Left ventricle myocardium superior (tissue), 1 donor: ENCODE measurements at places on chromosomes 7 and 10. TPM values are rescaled to one million over a fixed set of nuclear protein-coding genes. Genes with fewer than 3 reads are reported as not detected.
A peak's percentile ranks its signal among the peaks of the same experiment; 100 is the strongest.

The MBL2 gene
- not detected for total RNA-seq

The INSYN2A gene
- not detected for total RNA-seq

- DNase-seq = no peak
Measured at GRCh38 chr7:3043544-3044371, at the start of gene CARD11. Gene CARD11 (minus strand): TSS chr7:3043867. CDS start chr7:2958506, 85,361 bp downstream.

GRCh38 chr10:86751477-86751876 lies 4.9 kb upstream of the BMPR1A start:
- DNase-seq = no peak

The TWIST1 gene
- 1.3 TPM for total RNA-seq

The BEND7 gene
- 17.4 TPM for total RNA-seq

DNA sequence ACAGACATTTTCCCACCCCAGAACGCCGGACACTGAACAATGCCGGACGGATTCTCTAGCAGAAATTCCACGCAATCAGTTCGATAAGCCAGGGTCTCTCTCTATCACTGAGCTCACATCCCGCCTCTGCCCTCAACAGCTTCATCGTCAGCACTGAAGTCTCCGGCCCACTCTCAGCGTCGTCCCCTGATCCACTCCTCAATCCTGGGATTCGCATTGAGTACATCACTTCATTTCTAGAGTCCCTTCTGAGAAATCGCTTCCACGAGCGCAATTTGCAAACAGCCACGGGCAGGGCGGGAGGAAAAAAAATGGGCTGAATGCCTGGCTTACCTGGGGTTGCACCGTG lies 365 bp downstream of the YME1L1 start:
- no peak for DNase-seq

DNA sequence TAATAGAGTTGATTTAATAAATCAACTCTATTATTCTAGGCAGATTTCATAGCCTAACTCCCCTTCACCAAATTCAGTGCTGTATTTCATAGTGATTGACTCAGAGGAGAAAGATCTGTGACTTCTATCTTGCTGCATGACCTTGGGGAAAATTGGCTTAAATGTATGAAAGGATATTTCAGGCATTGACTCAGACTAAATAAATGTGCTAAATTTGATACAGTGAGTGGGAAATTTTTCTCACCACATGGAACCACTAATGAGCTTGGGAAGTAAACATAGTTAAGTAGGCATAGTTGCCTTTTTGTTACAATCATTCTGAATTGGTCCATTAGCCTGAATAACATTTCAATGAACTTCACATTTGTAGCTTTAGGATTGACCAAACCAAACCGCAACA lies 89.0 kb upstream of the PRPS1L1 start:
- no peak for DNase-seq

The DPY19L1 gene
- total RNA-seq = 25.0 TPM

The SLC18A3 gene
- total RNA-seq = not detected

The PFKP gene
- 178 TPM for total RNA-seq

DNA sequence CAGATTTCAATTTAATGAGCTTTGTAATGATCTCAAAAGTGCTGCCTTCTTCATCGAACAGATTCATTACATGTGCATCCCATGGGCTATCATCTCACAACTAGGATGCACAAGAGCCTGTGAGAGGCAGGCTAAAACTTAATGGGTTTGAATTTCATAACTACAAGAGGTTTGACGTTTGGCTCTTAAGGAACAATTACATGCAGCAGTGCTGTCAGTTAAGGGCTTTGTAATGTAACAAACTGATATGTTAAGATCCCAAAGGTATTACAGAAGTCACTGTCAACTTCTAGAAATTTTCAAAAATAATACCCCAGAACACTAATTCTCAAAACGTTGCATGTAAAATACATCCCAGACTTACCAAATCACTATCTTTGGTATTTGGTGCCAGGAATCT lies 33.2 kb downstream of the KIF20B start:
- no peak for DNase-seq

GRCh38 chr10:15035385-15036301 lies 8.1 kb upstream of the OLAH start:
- no peak for DNase-seq

The SPAG6 gene
- not detected for total RNA-seq

GRCh38 chr10:103443475-103444185 lies 8.5 kb downstream of the CALHM2 start:
- peak; percentile 24 for DNase-seq

The GDF10 gene
- 0.32 TPM for total RNA-seq

DNA sequence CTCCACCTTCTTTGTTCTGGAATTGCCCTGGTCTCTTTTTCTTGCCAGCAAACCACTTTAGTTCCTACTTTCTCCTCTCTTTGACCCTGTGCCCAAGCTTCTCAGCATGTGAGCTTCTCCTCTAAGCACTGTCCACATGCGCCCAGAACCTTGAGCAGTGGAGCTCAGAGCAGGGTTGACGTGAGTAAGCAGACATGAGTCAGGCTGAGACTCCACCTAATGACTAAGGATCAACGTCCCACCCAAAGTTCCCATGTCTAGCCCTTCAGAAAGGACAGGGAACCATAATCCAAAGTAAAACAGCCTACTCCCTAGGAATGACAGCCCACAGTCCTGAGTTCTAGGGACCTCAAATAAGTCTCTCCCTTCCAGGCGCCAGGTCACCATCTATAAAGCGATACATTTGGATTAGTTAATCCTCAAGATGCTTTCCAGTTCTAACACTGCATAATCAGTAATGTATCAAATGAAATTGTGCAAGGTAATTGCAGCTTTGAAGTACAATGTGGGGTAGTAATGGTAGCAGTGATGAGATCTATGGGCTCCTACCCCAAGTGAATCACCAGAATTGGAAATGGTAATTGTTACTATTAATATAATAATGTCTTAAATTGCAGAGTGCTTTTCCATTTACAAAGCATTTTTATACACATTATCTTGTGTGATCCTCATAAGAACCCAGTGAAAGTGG lies 44.5 kb downstream of the KCNMA1 start:
- DNase-seq = no peak

DNA sequence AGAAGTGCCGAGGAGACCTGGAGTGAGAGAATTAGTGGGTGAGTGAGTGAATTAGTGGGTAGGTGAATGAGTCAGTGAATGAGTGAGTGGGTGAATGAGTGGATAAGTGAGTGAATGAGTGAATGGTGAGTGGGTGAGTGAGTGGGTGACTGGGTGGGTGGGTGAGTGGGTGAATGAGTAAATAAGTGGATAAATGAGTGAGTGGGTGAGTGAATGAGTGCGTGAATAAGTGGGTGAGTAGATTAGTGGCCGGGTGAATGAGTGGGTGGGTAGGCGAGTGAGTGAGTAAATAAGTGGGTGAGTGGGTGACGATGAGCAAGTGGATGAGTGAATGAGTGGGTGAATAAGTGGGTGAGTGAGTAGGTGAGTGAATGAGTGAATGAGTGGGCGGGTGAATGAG lies 243.7 kb upstream of the MGMT start:
- DNase-seq = no peak

The GNGT1 gene
- not detected for total RNA-seq

GRCh38 chr10:15353471-15354017 lies 17.5 kb downstream of the FAM171A1 start:
- no peak for DNase-seq

The DYNC1I1 gene
- 39.0 TPM for total RNA-seq

The OIT3 gene
- total RNA-seq = not detected

- peak; percentile 69 for DNase-seq
Measured at GRCh38 chr10:79266543-79267312, 80.5 kb upstream of the PPIF start.

- DNase-seq = no peak
Measured at GRCh38 chr10:86411281-86411841, 44.8 kb upstream of the GRID1 start.

The KIAA1549 gene
- total RNA-seq = 2.5 TPM

The CYP3A4 gene
- not detected for total RNA-seq

DNA sequence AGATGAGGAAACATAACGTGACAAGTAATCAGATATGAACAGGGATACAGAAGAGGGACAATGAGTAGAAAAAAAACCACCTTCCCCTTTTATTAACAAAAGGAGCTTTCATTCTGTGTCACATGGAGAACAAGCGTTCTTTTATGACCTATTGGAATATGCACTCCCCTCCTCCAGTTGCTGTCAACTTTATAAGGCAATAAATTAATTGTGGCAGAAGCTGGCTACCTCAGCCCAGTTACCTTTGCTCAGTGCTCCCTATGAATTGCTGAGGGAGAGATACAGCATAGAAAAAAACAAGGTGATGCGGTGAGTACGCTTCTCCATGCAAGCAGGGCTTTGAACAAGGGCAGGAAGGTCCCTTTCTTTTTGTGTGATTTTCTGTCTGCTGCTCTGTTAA lies at the start of gene MGAM2:
Gene MGAM2 (plus strand): TSS at position 220 of the 400 bp plus-strand sequence. CDS start 5,156 bp downstream, outside the sequence.
- DNase-seq = no peak

DNA sequence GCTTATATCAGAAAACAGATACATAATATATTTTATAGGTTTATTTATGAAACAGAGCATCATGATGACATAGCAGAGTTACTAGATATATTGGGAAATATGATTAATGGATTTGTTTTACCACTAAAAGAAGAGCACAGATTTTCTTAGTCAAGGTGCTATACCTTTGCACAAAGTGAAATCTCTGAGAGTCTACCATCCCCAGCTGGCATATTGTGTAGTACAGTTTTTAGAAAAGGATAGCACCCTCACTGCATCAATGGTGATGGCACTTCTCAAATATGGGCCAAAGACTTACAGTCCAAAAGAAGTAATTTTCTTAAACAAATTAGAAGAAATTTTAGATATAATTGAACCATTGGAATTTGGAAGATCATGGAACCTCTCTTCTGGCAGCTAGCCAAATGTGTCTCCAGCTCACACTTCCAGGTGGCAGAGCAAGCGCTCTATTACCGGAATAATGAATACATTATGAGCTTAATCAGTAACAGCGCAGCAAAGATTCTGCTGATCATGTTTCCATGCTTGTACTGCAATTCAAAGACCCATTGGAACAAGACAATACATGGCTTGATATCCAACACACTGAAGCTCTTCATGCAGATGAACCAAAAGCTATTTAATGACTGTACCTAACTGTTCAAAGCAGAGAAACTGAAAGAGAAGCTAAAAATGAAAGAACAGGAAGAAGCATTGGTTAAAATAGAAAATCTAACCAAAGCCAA lies 21.9 kb upstream of the CREB3L2 start:
- no peak for DNase-seq

The CPN1 gene
- total RNA-seq = not detected

The MALRD1 gene
- total RNA-seq = 0.99 TPM
